ENCODE measurements at places on chromosomes 1 and 21.
A peak's percentile ranks its signal among the peaks of the same experiment; 100 is the strongest.

DNA sequence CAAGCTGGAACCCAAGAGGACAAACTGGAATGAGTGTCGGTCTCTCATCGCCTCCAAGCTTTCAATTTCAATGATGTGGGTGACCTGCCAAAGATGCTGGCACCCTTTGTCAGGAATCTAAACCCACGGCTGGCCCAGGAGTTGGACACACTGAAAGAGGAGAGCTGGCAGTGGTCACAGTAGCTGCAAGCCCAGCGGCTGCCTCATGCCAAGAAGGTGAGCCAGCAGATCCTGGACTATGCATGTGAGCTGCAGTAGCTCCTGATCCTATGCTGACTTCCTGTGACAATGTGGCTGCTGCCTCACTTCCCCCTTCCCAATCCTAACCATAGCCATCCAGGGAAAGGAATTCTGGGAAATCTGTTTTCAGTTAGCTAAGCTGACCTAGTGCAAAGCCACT lies 117.0 kb upstream of the VAV3 start:
- no peaks in the 10 kb centered on the region for H3K27me3 ChIP-seq
- DNase-seq, result peak; percentile 14
- H3K4me1 ChIP-seq, result peaks cover 4% of the 10 kb centered on the region
- no peak overlapping the region for H3K27ac ChIP-seq
- no peaks in the 10 kb centered on the region for H3K36me3 ChIP-seq

DNA sequence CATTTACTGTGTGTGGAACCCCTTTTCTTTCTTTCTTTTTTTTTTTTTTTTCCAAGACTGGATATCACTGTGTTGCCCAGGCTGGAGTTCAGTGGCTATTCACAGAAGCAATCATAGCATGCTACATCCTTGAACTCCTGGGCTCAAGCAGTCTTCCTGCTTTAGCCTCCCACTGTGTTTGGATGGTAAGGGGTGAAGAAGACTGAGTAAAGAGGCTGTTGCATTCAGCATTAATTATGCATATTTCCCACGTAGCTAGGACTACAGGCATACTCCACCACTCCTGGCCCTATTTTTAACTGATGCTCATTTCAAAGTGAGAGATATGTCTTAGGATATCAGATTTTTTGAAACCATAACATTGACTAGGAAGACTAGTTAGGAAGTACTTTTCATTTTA lies 39.5 kb downstream of the PHACTR4 start:
- no peaks in the 10 kb centered on the region for H3K36me3 ChIP-seq
- no peak for DNase-seq
- H3K27me3 ChIP-seq, result no peaks in the 10 kb centered on the region
- H3K27ac ChIP-seq, result no peak overlapping the region

- no peaks in the 10 kb centered on the region for H3K27me3 ChIP-seq
- H3K4me1 ChIP-seq, result no peaks in the 10 kb centered on the region
- no peaks in the 10 kb centered on the region for H3K36me3 ChIP-seq
- H3K27ac ChIP-seq, result no peak overlapping the region
- no peak overlapping the region for H3K4me3 ChIP-seq
- DNase-seq, result no peak
These were observed 210.3 kb downstream of the TPR start for GRCh38 chr1:186164773-186165172.

- H3K27me3 ChIP-seq, result no peaks in the 10 kb centered on the region
- no peaks in the 10 kb centered on the region for H3K4me1 ChIP-seq
- no peak overlapping the region for H3K27ac ChIP-seq
- no peaks in the 10 kb centered on the region for H3K36me3 ChIP-seq
These were observed 944.5 kb downstream of the KCNT2 start for GRCh38 chr1:195663549-195664280.

DNA sequence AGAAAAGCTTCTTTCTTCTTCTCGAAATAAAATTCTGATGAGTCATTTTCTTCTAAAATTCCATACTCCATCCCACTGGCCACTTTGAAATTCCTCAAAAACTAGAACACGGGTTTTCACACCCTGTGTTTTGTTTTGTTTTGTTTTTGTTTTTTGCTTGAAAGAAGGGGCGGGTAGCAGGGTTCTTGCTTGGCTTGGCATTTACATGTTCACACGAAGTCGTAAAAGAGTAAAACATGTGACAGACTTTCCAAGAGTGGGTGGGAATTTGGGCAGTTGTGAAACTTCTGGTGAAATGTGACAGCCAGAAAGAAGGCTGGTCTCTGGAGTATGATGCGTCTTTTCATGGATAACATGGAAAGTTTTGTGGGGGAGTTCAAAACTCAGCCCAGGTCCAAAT lies 47.1 kb upstream of the FMN2 start:
- H3K27ac ChIP-seq, result no peak overlapping the region
- no peak overlapping the region for H3K4me3 ChIP-seq
- H3K4me1 ChIP-seq, result no peaks in the 10 kb centered on the region
- H3K36me3 ChIP-seq, result no peaks in the 10 kb centered on the region
- H3K27me3 ChIP-seq, result peaks cover 2% of the 10 kb centered on the region

DNA sequence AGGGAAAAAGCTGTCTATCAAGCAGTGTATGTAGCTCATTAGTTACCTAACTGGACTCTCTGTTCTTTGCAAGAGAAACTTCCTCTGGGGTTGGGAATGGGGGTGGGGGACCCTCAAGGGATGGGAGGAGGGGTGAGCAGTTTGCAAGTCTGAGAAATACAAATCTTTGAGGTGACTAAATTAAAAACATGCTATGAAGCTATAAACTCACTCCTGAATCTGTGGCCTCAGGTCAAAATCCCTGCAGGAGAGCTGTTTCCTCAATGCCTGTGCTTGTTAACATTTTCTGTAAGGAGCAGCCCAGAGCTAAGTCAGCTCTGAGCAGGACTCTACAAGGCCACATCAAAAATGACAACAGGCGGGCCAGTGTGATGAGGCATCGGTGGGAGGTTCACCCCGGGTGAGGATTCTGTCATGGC lies 32.8 kb upstream of the PTPRC start:
- H3K4me3 ChIP-seq, result no peak overlapping the region
- no peaks in the 10 kb centered on the region for H3K36me3 ChIP-seq
- no peak overlapping the region for H3K27ac ChIP-seq
- no peaks in the 10 kb centered on the region for H3K4me1 ChIP-seq

- DNase-seq, result no peak
- H3K27ac ChIP-seq, result no peak overlapping the region
- no peak overlapping the region for H3K4me3 ChIP-seq
- H3K4me1 ChIP-seq, result peaks cover 18% of the 10 kb centered on the region
- H3K36me3 ChIP-seq, result no peaks in the 10 kb centered on the region
These were observed 194.9 kb downstream of the HIVEP3 start for GRCh38 chr1:41723786-41724185.

Data from psoas muscle (tissue), 8 donors.